Posterior cingulate gyrus (tissue), 11 donors: ENCODE measurements at places on chromosomes 2 and 18.

DNA sequence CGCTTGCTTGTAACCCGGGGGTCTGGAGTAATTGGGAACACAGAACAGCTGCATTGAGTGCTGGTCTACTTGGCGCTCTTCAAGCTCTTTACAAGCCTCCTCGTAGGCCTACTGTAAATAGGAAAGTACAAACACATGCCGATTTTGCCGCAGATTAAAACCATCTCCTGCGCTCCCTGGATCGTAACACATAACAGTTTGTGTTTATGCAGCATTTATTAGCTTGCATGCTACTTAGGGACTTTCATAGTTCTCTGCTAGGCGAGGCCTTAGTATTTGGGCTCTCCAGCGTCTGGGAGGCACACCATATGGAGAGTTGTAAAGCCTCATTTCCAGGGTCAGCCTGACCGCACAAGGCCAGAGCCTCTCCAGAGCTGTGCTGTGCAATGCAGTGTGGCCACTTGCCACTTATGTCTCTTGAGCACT, 84.0 kb upstream of the HAAO start:
- no peak for DNase-seq

DNA sequence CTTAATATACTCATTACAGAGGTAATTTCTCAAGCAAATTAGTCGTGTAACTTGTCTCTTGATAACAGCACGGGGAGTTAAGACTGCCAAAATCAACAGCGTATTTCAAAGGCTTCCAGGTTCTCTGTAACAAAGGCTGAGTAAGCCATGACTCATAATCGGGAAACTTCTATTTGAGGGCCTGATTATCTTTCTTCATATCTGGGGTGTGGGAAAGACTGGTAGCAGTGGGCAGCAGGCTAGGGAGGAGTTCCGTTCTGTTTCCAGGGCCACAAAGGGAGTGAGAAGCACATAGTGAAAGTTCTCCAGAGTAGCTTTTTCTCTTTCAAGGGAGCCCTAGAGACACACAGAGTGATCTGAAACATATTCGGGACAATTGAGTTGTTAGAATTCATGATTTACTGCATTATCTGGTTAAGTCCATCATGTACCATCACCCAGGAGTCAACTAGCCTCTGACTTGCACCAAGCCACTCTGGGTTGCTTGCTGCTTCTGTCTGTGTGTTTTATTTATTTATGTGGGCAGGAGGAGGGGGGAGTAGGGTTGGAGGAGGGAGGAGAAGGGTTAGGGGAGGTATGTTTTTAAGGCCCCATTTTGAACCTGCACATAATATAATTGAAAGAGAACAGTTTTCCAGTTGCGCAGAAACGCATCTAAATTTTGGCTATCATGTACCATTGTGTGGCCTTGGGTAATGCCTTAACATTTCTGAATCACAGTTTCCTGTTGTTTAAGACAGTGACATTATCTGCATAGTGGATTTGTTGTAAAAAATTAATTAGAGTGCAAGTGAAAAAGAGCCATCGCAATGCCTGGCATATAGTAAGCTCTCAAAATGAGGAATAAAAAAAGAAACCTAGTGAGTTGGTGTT, 80.5 kb upstream of the ITPRID2 start:
- DNase-seq, result no peak

DNA sequence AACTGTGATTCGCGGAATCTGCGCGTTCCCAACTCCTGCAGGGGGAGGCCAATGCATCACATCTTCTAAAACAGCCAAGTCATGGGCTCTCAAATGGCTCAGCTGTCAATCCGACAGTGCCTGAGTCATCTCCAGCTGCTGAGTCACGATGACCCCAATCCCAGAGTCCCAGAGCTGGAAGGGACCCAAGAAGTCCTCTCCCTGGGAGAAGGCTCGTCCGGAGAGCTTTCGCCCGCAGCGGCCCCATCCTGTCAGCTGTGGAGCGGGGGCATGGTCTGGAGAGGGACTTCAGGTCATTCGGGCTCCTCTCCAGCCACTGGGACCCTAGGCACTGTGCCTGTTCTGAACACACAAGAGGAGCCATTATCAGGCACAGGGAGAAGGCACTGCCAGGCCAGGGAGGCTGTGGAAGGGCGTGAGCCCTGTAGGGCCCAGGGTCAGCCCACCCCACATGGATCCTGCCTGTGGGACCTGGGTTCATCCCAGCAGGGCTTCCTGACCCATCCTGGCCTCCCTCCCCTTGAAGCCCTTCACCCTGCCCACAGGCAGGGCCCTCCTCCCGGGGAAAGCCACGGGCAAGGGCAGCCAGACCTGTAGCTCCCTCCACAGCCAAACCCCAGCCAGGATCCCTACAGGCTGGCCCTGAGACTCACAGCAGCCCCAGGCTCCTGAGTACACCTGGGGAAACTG, 47.6 kb upstream of the GPC1 start:
- peak; percentile 88 for DNase-seq

- DNase-seq, result no peak
Observed at GRCh38 chr2:180474716-180475115, 467.6 kb upstream of the CWC22 start.

GRCh38 chr2:239882331-239882732, 142.8 kb downstream of the NDUFA10 start:
- peak; percentile 52 for DNase-seq

DNA sequence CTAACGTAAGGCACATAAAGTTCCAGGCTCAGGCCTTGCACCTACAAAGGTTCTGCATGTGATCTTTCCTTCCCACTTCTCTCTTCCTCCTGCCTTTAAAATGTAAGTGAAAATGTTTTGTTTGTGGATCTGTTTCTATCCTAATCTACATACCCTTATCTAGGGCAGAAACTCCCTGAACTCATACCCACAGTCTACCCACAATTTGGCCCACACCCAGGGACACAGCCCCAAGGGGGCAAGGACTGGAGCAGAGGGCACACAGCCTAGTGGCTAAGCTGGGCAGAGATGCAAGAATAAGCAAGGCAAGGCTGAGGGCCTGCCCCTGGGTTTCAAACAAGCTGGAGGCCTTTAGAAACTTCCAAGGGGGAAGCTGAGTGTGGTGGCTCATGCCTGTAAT, 71.0 kb downstream of the HS1BP3 start:
- DNase-seq, result no peak

GRCh38 chr2:64655873-64656272, 2.2 kb upstream of the SERTAD2 start:
- DNase-seq, result no peak

- no peak for DNase-seq
Observed at GRCh38 chr2:175404839-175405238, 223.3 kb upstream of the ATP5MC3 start.

DNA sequence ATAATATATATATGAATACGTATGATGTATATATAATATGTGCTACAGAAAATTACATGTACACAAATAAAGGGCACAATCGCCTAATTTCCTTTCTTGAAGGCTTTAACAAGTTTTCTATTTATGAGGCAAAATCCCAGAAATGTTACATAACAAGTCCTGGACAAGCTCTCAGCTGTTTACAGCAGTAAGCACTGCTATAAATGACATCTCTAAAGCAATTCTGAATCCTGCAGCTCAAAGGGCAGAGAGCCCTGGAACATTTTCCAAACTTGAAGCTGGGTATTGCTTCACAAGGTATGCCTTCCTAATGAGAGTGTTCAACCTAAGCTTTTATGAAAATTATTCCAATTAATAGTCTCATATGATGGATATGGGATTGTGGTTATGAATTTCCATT, 222.3 kb upstream of the GCFC2 start:
- DNase-seq, result no peak

DNA sequence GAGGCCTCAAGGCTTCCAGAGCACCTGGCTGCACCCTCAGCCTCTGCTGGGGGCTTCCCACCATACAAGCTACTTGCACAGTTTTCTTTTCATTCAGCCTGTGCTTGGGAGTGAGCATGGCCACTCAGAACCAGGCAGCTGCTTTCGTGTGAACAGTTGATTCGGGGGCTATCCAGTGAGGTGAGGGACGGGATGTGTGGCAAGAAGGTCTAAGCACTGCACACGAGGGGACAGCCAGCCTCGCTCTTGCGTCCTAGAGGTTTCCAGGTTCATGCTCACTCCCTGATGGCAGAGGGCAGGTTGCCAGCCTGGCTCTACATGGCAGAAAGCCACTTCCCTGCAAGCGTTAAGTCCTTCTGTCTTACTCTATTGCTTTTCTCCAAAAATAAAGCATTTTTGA, 146.2 kb downstream of the MBP start:
- DNase-seq, result peak; percentile 15

- DNase-seq, result no peak
Observed at GRCh38 chr18:13434854-13435253, 216.3 kb downstream of the LDLRAD4 start.

DNA sequence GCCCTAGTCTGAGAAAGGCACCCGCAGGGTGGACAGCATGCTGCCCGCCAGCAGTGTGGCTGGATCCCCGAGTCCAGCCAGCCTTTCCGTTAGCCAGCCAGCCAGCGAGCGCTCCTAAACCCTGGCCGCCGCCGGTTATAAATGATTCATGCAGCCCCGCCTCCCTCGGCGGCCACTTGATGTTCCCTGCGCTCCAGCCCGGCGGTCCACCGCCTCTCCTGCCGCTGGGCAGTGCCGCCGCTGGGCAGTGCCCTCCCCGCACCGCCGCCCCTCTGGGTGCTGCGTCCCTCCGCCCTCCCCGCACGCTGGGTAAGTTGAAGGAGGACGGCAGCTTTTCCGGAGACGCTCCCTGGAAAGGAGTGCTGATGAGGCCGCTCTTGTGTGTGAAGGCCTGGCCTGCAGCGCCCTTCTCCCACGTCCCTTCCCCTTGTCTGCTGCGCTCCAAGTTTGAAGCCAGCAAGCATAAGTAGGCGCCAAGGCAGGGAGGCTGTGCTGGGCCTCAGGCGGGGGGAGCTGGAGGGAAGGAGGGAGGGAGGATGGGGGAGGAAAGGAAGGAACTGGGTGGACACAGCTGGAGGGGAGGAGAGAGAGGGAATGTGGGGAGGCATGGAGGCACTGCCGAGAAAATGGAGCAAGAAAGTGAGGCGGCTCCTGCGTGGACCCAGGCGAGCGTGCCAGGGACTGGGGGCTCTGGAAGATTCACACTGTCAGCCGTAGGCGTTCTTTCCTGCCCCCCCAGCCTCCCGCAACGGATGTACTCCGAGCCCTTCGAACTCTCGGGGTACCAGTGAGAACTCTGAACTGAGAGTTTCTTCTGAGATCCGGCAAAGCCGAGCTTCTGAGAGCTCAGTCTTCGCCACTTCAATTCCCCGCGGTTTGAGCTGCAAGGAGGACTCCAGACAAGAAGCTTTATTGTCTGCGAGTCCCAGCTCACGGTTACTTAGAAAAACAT, 131.9 kb downstream of the GLI2 start:
- peak; percentile 74 for DNase-seq

DNA sequence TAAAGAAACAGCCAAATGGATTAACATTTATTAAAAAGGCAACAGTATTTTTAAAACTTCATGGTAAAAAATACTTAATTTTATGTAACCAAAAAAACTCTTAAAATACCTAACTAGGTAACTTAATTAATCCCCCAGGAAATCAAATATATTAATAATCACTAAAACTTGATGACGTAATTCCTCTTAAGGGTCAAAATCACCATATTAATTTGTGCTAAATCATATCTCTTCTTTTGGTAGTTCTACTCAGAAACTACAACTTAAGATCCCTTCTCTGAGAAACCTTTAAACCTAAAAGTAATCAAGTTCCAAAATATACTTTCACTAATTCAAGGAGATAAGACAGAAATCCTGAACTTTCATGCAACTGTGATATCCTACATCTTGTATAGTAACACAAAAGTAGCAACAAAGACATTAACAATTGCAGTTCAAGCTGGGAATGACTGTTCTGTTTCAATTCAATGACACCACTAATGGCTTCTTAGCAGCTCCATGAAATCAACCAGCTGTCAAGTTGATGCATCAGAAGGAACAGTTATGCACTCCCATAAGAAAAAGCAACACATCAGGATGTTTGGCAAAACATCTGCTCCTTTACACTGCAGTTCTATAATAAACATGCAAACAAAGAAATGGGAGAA, 4.0 kb downstream of the BAZ2B start:
- DNase-seq, result no peak

GRCh38 chr2:237149425-237149824, 63.7 kb downstream of the COPS8 start:
- no peak for DNase-seq

DNA sequence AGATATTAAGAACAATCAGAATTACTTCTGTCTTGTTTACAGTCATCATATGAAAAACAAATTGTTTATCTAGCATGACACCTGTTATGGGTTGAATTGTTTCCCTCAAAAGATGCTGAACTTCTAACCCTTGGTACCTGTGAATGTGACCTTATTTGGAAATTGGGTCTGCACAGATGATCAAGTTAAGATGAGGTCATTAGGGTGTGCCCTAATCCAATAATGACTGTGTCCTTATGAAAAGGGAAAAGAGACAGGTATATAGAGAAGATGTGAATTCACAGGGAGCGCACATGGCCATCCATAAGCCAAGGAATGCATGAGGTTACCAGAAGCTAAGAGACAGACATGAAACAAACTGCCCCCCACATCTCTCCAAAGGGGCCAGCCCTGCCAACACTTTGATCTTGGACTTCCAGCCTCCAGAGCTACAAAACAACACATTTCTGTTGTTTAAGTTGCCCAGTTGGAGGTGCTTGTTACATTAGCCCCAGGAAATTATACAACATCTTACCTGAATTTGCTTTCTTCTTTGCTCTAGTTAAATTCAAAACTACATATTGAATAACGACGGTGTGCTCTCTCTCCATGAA, 2.3 kb upstream of the HPCAL1 start:
- DNase-seq, result no peak

- peak; percentile 84 for DNase-seq
Observed at GRCh38 chr2:10835052-10835970, 22.7 kb upstream of the PDIA6 start.

- DNase-seq, result no peak
Observed at GRCh38 chr2:172513524-172513900, 42.4 kb upstream of the PDK1 start.

GRCh38 chr2:164898475-164898874, 56.9 kb downstream of the SLC38A11 start:
- no peak for DNase-seq

DNA sequence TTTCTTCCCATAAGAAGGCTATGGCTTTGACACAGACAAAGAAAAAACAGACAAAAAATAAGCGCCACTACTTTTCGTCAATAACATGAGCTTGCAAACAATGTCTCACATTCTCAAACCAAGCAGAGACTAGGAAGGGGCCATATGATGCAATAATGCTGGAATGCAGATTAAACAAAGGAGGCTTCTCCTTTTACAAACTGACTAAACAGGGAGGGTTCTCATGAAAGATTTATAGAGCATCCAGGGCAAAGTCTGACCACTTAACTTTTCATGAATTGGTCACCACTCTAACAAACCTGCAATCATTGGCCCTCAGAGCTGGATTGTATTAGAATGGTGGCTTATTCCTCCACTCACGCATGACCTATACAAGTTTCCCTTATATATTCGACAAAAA, 663.3 kb upstream of the CHAC2 start:
- no peak for DNase-seq
